Adipocyte (in vitro differentiated cells): ENCODE measurements at places on chromosomes 6 and 20.

GRCh38 chr6:31113861-31114540 is 599 bp upstream of the PSORS1C1 start:
- peak; percentile 65 for DNase-seq

DNA sequence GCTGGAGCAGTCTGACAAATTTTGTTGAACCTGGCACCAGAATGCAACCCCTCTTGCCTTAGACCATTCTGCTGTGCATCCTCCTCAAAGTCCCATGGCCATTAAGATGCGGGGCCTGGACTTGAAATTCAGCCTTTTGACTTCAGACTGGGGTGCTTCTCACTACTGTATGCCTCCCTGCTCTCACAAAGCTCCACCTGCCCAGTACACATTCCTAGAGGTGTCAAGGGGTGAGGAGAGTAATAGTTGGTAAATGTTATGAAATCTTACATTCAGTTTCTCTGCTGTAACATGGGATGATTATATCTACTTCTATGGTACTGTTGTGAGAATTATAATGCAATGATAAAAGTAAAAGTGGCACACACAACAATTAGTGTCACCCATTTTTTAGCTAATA is 70.8 kb downstream of the TULP4 start:
- DNase-seq, result no peak

- peak; percentile 19 for DNase-seq
These were observed 254.5 kb downstream of the TMEM242 start for GRCh38 chr6:157068691-157069324.

GRCh38 chr20:58716476-58717277 is 24.1 kb downstream of the NPEPL1 start:
- no peak for DNase-seq

DNA sequence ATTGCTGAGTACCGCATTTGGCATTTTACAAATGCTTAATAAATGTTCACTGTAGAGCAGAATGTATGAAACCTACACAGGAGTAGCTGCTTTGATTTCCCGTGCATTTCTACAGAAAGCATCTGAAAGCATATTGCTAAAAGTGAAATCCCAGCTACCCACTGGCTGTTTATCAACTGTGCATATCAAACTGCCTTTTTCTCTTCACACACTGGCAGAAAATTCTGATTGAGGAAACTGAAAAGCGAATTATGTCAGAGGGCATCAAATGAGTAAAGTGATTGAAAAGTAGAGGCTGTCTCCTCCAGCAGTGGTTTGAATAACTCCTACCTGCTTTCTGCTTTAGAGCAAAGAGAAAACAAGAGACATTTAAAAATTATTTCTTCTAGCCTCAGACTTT is 28.0 kb downstream of the STX11 start:
- DNase-seq, result no peak

- DNase-seq, result no peak
These were observed 302.2 kb downstream of the TSHZ2 start for GRCh38 chr20:53274365-53274764.

DNA sequence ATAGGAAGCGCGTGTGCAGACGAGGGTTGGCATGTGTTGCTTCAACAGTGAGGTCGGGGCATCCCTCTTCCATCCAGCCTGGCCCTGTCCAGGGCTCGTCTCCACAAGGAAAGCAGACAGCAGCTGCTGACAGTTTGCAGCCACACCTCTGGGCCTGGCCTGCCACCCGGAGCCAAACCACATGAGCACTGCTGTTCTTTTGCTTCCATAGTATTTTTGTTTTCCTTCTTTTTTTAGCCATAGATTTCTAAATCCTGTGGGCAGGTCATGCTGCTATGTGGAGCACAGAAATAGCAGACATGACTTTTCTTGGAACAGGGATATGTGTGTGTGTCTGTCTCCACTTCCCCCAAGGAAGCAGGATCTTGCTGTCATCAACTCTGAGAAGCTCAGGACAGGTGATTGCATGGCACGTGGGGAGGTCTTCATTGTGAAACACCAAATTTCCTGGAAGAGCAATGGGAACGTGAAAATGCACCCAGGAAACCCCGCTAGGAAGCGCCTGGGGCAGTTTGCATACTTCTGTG is 167.4 kb downstream of the DTNBP1 start:
- peak; percentile 32 for DNase-seq

- DNase-seq, result no peak
These were observed 233.1 kb downstream of the QKI start for GRCh38 chr6:163647624-163648023.

DNA sequence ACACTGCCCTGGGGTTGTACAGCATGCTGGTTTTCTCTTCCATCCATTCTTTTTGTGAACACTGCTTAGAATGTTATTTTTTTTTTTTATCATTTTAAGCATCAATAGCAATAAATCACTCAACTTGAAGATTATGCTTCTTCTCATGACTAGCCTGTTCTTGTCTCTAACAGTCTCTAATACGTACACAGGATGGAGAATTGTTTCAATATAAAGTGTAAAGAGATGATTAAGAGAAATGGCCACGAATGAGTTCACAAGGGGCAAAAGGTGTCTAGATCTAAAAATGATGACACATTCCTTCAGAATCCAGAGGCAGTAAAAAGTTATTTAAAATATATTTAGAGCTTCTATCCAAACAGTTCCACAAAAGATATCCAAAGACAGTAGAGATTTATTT is 390.2 kb downstream of the HDGFL1 start:
- DNase-seq, result no peak

DNA sequence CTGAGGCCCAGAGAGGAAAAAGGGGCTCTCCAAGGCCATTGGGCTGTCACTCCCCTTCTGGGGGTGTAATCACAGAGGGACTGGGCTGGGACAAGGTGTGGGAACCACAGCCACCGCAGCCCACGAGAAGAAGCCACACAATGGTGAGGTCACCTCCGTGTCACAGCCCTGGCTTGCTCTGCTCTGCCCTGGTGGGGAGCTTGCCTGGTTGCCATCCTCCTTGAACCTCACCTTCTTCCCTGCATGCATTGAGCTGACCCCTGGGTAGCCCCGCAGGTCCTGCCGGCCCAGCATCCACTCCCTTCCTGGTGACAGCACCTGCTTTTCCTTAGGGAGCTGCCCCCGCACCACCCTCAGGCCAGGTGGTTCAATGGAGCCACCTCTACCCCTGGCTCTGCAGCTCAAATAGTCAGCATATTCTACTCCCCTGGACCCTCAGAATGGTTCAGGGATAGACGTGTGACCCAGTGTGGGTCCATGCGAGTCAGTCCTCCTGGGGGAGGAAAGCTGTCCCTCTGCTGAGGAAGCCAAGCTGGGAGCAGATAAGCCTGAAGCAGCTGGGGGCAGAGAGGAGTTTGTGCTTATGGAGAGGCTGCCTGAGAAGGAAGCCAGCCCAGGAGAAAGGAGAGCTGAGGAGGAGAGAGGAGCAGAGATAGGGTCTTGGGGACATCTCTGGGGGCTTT is 21.3 kb downstream of the RBM38 start:
- no peak for DNase-seq

DNA sequence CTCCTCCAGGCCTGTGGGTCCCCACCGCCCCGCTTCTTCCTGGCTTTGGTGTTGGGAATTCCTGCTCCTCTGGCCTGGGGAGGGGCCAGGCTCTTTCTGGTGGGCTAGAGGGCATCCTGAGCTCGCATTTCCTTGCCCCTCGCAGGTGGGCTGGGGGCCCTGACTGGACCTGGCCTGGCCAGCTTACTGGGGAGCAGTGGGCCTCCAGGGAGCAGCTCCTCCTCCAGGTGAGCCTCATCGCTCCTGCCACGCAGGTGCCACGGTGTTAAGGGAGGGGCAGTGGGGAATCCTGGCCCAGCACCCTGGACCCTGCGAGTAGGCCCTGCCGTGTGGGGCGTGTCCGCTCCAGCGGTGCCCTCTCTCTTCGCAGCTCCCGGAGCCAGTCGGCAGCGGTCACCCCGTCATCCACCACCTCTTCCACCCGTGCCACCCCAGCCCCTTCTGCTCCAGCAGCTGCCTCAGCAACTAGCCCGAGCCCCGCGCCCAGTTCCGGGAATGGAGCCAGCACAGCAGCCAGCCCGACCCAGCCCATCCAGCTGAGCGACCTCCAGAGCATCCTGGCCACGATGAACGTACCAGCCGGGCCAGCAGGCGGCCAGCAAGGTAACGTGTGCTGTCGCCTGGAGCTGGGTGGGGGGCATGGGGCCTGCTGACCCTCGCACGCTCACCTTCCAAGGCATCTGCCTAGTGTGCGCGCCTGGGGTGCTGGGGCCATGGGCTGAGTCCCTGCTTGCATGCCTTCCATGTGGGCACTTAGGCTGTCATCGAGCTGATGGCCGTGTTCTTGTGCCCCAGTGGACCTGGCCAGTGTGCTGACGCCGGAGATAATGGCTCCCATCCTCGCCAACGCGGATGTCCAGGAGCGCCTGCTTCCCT is 4.7 kb downstream of the ADRM1 start:
- no peak for DNase-seq

DNA sequence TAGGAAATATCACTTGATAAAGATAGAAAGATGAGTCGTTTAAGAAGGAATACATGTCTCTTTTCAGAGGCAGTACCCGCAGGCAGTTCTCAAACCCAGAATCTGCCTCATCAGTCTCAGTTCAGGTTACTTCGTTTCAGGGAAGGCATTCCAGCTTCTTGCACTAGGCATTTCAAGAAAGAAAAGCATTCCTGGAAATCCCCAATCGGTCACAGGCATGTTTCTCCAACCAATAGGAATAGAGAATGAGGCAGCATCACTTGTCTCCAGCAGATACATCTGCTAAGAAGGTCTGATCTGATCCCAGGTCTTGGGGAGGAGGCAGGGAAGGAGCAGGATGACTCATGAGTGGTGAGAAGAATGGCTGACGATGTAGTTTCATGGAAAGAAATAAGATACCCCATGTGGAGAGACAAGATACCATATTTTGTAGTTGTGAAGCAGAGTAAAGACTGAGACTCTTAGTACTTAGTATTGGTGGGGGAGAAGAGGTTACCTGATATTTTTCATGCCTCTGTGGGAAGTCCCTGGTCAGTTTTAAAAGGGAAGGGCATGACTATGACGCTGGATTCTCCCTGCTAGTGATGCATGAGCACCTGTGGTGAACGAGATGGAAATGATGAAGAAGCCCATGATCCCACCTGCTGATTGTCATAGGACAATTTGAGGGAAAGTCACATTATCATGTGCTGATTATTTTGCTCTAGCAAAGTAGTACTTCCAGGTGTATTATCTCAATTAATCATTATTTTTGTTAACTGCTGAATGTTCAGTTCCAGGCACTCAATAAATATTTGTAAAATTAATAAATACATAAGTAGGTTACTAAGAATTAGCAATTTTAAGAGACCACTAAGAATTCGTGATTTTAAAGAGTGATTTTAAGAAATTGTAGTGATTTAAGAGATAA is 20.3 kb upstream of the HLA-DRB1 start:
- DNase-seq, result peak; percentile 73

DNA sequence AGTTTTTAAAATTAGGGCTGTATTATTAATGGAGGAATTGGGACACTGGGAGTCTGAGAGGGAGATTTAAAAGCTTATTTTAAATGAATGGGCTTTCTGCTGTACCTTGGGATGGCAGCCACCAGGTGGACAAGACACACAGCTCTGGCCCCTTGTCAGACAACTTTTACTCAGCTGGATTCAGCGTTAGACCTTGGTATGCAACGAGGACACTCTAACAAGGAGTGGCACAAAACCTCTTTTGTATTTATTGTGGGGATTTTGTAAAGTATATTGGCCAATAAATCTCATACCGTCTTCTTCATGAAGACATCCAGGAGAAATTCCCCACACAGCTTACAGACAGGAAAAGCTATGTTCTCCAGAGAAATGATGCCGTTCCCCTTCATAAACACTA is 105.7 kb downstream of the LCA5 start:
- no peak for DNase-seq

GRCh38 chr6:74128536-74128935 is 432.5 kb downstream of the CD109 start:
- peak; percentile 19 for DNase-seq

- DNase-seq, result no peak
These were observed 18.3 kb downstream of the ZMYND8 start for GRCh38 chr20:47338131-47338628.

- DNase-seq, result no peak
These were observed 72.2 kb downstream of the SGK1 start for GRCh38 chr6:134245706-134246105.

DNA sequence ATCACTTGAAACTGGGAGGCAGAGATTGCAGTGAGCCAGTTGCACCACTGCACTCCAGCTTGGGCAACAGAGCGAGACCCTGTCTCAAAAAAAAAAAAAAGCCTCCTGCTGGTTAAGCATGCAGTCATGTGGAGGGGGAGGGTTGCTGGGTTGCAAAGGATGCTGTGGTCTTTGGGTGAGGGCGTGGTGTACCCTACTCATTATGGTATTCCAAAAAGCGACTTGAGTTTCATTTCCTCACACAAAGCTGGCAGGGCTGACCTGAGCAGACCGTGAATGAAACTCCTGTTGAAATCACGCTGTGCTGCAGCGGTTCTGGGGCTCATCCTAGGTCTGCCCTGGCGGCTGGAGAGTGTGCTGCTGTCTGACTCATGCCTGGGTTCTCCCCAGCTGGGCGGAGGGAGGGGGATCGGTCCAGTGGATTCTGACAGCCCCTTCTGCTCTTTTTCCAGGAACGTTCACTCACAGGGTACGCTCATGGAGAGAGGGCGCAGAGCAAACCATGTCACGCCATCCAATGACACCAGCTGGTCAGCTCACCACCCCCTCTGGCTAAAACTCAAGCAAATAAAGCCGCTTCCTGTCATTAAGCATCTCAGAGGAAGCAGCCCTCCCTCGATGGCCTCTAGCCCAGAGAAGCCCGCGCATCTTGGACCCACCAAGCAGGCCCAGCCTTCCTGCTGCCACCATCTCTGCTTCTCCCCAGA is 166.2 kb downstream of the SCML4 start:
- peak; percentile 89 for DNase-seq

DNA sequence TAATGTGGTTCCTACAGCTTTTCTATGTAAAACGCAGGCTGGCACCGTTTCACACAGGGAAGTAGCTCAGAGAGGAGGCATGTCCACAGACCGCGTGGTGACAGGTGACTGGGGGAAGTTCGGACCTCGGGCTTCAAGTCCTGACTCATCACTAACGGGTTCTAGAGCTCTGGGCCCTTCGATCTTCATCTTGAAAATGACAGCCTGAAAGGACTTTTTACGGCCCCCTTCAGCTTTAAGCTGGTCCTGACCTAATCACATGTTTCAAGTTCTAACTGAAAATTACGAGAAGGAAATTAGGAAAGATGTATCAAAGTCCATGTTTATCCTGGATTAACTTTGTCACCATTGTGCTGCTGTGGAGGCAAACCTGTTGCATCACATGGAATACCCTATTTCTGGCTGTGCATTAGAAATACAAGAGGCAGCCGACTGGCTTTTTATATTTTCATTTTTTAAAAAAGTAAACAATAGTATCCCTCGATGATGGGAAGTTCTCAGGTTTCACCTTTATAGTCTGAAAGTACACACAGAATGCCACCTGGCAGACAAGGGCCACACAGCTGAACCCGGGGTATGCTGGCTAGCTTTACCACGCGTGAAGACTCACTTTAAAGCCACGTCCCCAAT is 2.0 kb downstream of the MAN1A1 start:
- peak; percentile 32 for DNase-seq

- no peak for DNase-seq
These were observed 26.0 kb downstream of the MDN1 start for GRCh38 chr6:89793586-89793985.

- DNase-seq, result no peak
These were observed 116.9 kb downstream of the SLX4IP start for GRCh38 chr20:10551732-10552724.
